ENCODE measurements at places on chromosomes 7 and 10.

- H3K36me3 ChIP-seq = no peaks in the 10 kb centered on the region
- peaks cover 32% of the 10 kb centered on the region for H3K4me1 ChIP-seq
- H3K4me3 ChIP-seq = no peak overlapping the region
Measured at GRCh38 chr10:83603708-83604107, 535.6 kb upstream of the GHITM start.

DNA sequence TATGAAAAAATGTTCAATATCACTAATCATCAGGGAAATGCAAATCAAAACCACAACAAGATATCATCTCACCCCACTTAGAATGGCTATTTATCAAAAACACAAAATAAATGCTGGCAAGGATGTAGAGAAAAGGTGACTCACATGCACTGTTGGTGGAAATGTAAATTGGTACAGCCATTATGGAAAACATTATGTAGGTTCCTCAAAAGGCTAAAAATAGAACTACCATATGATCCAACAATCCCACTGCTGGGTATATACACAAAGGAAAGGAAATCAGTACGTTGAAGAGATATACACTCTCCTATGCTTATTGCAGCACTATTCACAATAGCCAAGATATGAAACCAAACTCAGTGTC is 50.2 kb downstream of the CDK1 start:
- no peak overlapping the region for H3K27ac ChIP-seq
- no peak overlapping the region for H3K4me3 ChIP-seq
- H3K36me3 ChIP-seq = no peaks in the 10 kb centered on the region

DNA sequence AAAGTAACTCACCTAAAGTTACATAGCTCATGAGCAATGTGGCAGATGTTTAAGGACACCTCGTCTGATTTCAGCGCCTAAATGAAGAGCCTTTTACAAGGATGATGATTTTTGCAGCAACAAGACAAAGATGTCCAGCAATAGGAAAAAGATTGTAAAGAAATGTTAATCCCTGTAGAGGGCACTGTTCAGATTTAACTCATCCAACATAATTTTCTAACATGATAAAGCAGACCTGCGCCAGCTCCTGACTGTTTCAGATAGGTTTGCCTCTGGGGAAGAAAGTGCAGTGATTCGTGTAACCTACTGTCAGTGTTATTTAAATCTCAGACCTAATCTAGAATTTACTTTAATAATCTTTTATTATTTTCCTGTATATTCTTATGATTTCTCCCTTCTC is 595.2 kb downstream of the AUTS2 start:
- H3K36me3 ChIP-seq = no peaks in the 10 kb centered on the region
- no peak overlapping the region for H3K4me3 ChIP-seq
- H3K27ac ChIP-seq = no peak overlapping the region
- no peaks in the 10 kb centered on the region for H3K4me1 ChIP-seq
- H3K27me3 ChIP-seq = no peaks in the 10 kb centered on the region
- DNase-seq = no peak

DNA sequence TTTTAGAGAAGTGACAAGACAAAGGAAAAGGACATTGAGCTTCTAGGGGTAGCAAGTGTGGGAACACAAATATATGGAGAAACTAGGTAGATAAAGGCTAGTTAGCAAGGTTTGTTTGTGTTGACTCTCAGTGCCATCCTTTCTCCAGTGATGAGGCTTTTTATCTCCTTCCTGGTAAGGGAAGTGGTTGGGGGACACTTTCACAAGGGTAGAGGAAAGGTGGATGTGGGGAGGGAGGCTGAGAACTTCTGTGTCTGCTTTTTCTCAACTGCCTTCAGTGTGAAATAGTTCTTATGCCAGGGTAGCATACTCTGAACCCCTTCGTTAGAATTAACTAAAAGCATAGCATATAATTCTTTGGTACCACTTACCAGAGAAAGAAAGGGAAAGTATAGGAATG is 93.0 kb upstream of the STRIP2 start:
- H3K27ac ChIP-seq = no peak overlapping the region
- no peak overlapping the region for H3K4me3 ChIP-seq
- H3K27me3 ChIP-seq = no peaks in the 10 kb centered on the region
- no peaks in the 10 kb centered on the region for H3K36me3 ChIP-seq
- no peak for DNase-seq

DNA sequence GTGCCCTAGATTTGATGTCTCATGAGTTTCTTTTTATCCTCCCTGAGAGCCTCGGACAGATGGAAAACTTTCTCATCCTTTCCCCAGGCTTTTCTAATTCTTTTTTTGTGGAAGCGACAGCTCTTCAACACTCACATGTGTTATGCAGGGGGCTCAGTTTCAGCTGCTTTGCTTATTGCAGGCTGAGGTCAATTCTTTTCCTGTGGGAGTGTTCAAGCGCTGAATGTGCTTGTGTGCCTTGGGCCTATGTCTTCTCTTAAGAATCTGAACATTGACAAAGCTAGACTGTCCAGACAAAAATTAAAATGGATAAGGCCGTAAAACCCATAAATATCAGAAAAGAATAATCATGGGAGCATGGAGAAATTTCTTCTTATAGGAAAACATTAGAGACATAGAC is 125.2 kb upstream of the STEAP4 start:
- H3K27ac ChIP-seq = no peak overlapping the region
- no peak for DNase-seq
- H3K4me3 ChIP-seq = no peak overlapping the region
- H3K27me3 ChIP-seq = no peaks in the 10 kb centered on the region
- H3K4me1 ChIP-seq = no peaks in the 10 kb centered on the region

All from cardiac muscle cell (in vitro differentiated cells and primary cell).